Uterus (tissue), 4 donors: ENCODE measurements at places on chromosomes 7 and 10. TPM values are rescaled to one million over a fixed set of nuclear protein-coding genes. Genes with fewer than 3 reads are reported as not detected.
A peak's percentile ranks its signal among the peaks of the same experiment; 100 is the strongest.

GRCh38 chr10:28935061-28935460 lies 257.7 kb downstream of the BAMBI start:
- H3K4me1 ChIP-seq = no peaks in the 10 kb centered on the region
- H3K4me3 ChIP-seq = no peak overlapping the region
- no peak for DNase-seq
- H3K27ac ChIP-seq = no peak overlapping the region
- no peaks in the 10 kb centered on the region for H3K36me3 ChIP-seq

DNA sequence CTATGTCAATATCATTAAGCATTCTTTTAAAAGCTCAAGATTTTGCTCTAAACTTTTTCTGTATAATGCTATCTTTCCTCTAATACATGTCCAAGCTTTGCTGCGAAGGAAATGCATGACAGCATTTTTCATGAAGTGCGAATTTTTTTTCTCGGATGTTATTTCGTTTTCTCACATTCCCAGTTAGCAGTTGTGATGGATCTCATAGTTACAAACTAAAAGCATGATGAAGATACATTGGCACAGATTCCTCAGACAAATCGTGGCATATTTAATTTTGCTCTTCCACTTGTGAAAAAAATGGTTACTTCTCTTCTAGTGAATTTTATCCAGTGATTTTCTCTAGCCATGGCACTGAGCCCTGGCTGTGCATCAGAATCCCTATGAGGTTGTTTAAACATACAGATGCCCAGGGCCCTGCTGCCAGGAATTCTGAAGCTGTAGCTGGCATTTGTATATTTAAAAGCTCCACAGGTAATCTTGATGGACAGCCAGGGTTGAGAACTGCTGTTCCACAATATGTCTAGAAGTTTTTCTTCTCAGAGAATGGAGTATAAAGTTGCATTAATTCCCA lies 299.8 kb upstream of the NEBL start:
- no peak for DNase-seq
- no peaks in the 10 kb centered on the region for H3K4me1 ChIP-seq
- no peak overlapping the region for H3K4me3 ChIP-seq
- H3K27ac ChIP-seq = no peak overlapping the region
- no peaks in the 10 kb centered on the region for H3K36me3 ChIP-seq

GRCh38 chr10:33120700-33121099 lies 162.7 kb upstream of the ITGB1 start:
- no peaks in the 10 kb centered on the region for H3K27me3 ChIP-seq
- no peak overlapping the region for H3K4me3 ChIP-seq
- no peaks in the 10 kb centered on the region for H3K4me1 ChIP-seq
- H3K27ac ChIP-seq = no peak overlapping the region
- DNase-seq = no peak
- no peaks in the 10 kb centered on the region for H3K36me3 ChIP-seq

Gene GHRHR
- total RNA-seq = not detected

Gene AKR1C3
- 35.6 TPM for total RNA-seq

- no peaks in the 10 kb centered on the region for H3K36me3 ChIP-seq
- H3K27me3 ChIP-seq = no peaks in the 10 kb centered on the region
- H3K27ac ChIP-seq = no peak overlapping the region
- DNase-seq = no peak
Observed at GRCh38 chr10:93412801-93413200, 69.3 kb downstream of the MYOF start.

DNA sequence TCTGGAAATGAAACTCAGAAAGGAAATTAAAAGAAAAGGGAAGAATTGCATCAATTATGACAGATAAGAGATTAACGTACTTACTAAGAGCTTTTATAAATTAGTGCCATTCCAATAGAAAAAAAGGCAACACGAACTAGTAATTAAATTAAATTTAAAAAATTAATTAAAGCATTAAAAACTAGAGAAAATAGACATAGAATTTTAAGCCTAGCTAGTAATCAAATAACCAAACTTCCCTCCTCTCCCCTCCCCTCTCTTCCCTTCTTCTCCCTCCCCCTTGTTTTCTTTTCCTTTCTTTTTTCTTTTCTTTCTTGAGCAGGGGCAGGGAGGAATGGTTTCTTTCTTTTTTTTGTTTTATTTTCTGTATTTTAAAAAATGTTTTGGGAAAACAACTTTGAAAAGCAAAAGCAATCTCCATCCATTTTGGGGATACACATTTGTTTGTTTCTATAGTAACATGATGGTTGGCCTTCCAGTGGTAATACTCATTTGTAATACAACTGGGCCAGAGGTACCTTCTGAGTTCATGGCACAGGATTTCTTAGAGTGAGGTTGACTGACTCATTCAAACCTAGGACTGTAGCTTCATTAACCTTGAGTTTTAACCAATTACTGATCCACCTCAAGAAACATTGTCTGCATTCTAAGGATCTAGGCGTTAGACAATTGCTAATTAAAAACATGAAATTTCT lies 132.6 kb downstream of the ST7 start:
- no peak overlapping the region for H3K4me3 ChIP-seq
- no peaks in the 10 kb centered on the region for H3K4me1 ChIP-seq
- no peak overlapping the region for H3K27ac ChIP-seq
- DNase-seq = no peak
- H3K27me3 ChIP-seq = no peaks in the 10 kb centered on the region

Gene GARIN1A
- 6.6 TPM for total RNA-seq

Gene GIMAP6
- 58.2 TPM for total RNA-seq

GRCh38 chr10:102284531-102284930 lies 39.2 kb downstream of the GBF1 start:
- H3K27ac ChIP-seq = no peak overlapping the region
- no peaks in the 10 kb centered on the region for H3K36me3 ChIP-seq
- H3K4me3 ChIP-seq = no peak overlapping the region
- no peaks in the 10 kb centered on the region for H3K27me3 ChIP-seq

- H3K36me3 ChIP-seq = no peaks in the 10 kb centered on the region
- H3K4me3 ChIP-seq = no peak overlapping the region
- H3K27me3 ChIP-seq = no peaks in the 10 kb centered on the region
- no peak for DNase-seq
- no peaks in the 10 kb centered on the region for H3K4me1 ChIP-seq
Observed at GRCh38 chr7:84331616-84332015, 137.0 kb upstream of the SEMA3A start.

DNA sequence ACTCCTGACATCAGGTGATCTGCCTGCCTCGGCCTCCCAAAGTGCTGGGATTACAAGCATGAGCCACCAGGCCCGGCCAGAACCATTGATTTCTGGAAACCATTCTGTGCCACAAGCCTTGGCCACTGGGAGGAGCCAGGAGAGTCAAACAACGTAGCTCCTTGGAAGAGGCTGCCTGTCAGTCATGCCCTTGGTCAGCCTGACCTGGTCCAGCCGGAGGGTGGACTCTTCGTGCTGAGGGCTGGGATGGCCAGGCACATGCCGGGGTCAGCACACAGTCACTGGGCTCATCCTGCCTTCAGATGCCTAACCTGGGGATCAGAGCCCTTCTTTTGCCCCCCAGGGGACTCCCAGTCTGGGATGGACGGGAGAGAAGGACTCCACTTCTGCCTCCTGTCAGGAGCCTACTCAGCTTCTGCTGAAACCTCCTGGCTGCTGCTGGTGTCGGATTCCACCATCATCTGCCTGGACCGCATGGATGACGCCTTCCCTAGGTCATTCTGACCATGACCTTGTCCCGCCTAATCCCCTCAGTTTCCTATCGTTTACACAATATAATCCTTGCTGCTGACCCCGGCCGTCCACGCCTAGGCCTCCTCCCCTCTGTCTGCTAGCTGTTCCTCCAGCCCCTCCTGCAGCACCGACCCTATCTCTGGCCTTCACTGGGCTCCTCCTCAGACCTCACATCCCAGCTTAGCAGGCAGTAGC lies 30.4 kb downstream of the TMEM270 start:
- H3K4me3 ChIP-seq = no peak overlapping the region
- DNase-seq = no peak
- peak overlapping the region; percentile 61 for H3K27ac ChIP-seq
- H3K36me3 ChIP-seq = no peaks in the 10 kb centered on the region
- H3K4me1 ChIP-seq = peaks cover 25% of the 10 kb centered on the region

- peak overlapping the region; percentile 81 for H3K4me3 ChIP-seq
- no peaks in the 10 kb centered on the region for H3K4me1 ChIP-seq
- H3K36me3 ChIP-seq = no peaks in the 10 kb centered on the region
- peak; percentile 73 for DNase-seq
Observed at GRCh38 chr10:102642736-102643335, 1.4 kb upstream of the TRIM8 start.

DNA sequence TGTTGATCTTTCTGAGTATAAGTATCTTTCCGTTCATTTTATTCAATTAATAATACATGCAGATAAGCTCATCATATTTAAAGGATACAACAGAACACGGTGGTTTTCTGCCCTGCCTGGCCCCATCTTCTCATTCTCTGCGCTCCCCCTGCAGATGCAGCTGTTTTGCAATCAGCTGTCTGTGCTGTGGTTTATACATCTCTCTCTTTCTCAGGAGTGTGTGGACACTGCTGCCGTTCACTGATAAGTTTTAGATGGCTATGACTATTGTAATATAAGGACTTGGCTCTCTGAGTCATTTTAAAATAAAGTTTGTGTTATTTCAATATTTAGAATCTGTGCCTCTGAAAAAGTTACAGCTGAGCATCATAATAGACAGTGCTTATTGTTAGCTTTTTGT lies 54.5 kb downstream of the CUL1 start:
- H3K27ac ChIP-seq = no peak overlapping the region
- no peaks in the 10 kb centered on the region for H3K36me3 ChIP-seq
- no peak for DNase-seq
- no peaks in the 10 kb centered on the region for H3K4me1 ChIP-seq

- no peak for DNase-seq
- H3K27ac ChIP-seq = no peak overlapping the region
- no peak overlapping the region for H3K4me3 ChIP-seq
- H3K4me1 ChIP-seq = no peaks in the 10 kb centered on the region
- H3K27me3 ChIP-seq = no peaks in the 10 kb centered on the region
Observed at GRCh38 chr7:141585592-141586510, 34.6 kb downstream of the AGK start.

Gene PRKG1
- total RNA-seq = 66.9 TPM

GRCh38 chr10:62732841-62733653 lies 71.5 kb upstream of the ADO start:
- no peaks in the 10 kb centered on the region for H3K27me3 ChIP-seq
- no peak for DNase-seq
- H3K4me3 ChIP-seq = no peak overlapping the region
- H3K27ac ChIP-seq = no peak overlapping the region

Gene TUBB8
- not detected for total RNA-seq

- DNase-seq = no peak
- no peak overlapping the region for H3K4me3 ChIP-seq
- H3K27me3 ChIP-seq = no peaks in the 10 kb centered on the region
- H3K27ac ChIP-seq = no peak overlapping the region
Observed at GRCh38 chr10:120950051-120950561, 98.9 kb downstream of the WDR11 start.

GRCh38 chr7:41319581-41319980 lies 383.3 kb downstream of the INHBA start:
- no peak for DNase-seq
- H3K4me1 ChIP-seq = no peaks in the 10 kb centered on the region
- no peak overlapping the region for H3K4me3 ChIP-seq
- H3K36me3 ChIP-seq = no peaks in the 10 kb centered on the region
- no peaks in the 10 kb centered on the region for H3K27me3 ChIP-seq

DNA sequence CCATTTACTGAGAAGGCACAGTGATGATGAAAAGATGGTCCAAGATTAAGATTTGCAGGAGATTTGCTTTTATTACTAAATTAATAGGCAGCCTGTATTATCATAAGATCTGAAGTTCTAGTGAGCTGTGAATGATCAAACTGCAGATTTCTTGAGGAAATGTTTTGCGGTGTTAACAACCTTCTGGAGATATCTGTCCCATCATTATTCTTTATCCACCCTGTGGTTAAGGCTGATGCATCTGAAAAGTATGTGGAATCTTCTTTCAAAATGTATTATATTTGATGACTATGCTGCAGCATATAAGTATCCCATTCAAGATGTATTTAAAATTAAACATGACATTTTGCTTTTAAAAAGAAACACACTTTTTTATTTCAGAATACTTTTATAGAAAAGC lies 150.3 kb downstream of the POLR1F start:
- DNase-seq = no peak
- no peak overlapping the region for H3K4me3 ChIP-seq
- no peak overlapping the region for H3K27ac ChIP-seq
- no peaks in the 10 kb centered on the region for H3K27me3 ChIP-seq
- H3K4me1 ChIP-seq = no peaks in the 10 kb centered on the region

DNA sequence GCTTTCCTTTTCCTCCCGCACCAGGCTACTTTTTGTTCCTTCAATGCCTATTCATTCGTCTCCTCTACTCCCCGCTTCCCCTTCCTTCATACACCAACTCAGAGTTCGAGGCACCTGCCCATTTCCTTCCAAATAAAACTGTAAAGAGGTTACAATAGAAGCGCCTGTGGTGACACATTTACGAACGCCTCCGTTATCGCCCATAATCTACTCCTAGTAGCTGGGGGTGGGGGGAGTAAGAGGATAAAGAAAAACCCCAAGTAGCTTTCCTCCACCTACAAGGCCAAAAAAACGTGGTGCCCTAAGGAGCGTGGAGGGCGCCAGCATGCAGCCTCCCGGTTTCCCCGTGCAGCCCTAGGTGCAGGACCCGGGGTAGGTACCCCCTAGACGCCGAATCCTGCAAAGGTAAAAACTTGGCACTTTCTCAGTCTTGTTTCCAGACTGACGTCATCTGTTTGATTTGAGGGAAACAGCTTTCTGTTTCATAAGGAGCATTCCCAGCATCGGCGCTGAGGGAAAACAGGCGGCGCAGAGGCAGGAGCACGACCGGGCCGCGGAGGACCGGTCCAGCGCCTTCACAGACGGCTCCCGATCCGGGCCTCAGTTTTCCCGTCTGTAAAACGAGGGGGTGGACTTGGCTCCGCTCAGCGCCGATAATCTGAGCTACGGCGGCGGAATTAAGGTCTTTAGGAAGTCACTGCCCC lies 922 bp downstream of the PPA1 start:
- peak overlapping the region; percentile 46 for H3K4me3 ChIP-seq
- H3K27ac ChIP-seq = peak overlapping the region; percentile 81
- peak; percentile 40 for DNase-seq
- no peaks in the 10 kb centered on the region for H3K27me3 ChIP-seq

DNA sequence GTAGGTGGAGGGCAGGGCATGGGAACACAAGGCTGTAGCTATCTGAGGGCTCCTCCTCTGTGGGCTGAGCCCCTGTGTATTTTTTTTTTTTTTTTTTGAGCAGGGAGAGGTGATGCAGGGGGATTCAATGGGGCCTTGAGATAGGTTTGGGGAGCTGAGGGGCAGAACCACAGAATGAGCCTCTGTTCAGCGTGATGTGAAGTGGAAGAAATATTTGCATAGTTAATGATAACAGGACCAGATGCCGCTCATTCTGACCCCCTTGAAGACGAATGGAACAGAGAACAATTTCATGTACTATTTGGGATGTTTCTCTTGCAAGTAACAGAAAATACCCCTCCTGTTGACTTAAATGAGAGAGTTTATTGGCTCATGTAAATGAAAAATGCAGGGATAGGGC lies 69.7 kb upstream of the EMX2 start:
- no peaks in the 10 kb centered on the region for H3K27me3 ChIP-seq
- H3K36me3 ChIP-seq = no peaks in the 10 kb centered on the region
- no peak overlapping the region for H3K4me3 ChIP-seq
- peaks cover 9% of the 10 kb centered on the region for H3K4me1 ChIP-seq

- H3K4me1 ChIP-seq = no peaks in the 10 kb centered on the region
- DNase-seq = peak; percentile 68
- no peak overlapping the region for H3K27ac ChIP-seq
- no peak overlapping the region for H3K4me3 ChIP-seq
- H3K36me3 ChIP-seq = no peaks in the 10 kb centered on the region
- no peaks in the 10 kb centered on the region for H3K27me3 ChIP-seq
Observed at GRCh38 chr7:117124591-117125220, 171.4 kb downstream of the ST7 start.
